Mesenteric fat pad (tissue), 1 donor: ENCODE measurements at places on chromosomes 5 and 9.

DNA sequence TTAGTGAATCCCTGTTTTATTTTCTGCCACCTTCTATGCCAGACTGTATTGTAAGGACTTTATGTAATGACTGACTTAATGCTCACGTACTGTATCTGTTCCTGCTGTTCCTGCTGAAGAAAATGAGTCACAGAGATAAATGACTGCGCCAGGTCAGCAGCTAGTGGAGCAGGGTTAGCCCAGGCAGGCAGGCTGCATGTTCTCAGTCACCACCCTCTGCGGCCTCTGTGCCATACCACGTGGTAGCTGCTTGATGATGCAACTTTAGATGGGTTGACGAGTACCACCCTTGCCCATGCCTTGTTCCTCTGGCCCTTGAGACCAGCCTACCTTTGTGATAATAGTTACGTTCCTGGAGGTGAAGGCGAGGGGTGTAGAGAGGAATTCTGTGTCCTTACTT, 161.9 kb downstream of the TRIO start:
- no peak for DNase-seq

GRCh38 chr9:105900123-105900522, 205.8 kb downstream of the TMEM38B start:
- no peak for DNase-seq

DNA sequence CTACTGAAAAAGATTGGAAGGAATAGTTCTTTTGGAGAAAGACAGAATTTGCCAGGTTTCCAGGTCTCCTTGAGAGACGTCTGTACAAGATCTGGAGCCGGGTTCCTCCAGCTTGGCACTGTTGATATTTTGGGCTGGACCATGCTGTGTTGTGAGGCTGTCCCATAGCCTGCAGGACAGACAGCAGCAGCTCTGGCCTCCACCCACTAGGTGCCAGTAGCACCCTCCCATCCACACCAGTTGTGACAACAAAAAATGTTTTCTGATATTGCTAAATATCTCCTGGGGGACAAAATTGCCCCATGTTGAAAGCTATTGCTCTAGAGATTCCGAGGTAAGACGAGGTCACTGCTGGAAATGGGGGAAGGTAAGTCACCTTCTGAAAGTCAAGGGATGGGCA, 287.7 kb upstream of the DAP start:
- DNase-seq = no peak

DNA sequence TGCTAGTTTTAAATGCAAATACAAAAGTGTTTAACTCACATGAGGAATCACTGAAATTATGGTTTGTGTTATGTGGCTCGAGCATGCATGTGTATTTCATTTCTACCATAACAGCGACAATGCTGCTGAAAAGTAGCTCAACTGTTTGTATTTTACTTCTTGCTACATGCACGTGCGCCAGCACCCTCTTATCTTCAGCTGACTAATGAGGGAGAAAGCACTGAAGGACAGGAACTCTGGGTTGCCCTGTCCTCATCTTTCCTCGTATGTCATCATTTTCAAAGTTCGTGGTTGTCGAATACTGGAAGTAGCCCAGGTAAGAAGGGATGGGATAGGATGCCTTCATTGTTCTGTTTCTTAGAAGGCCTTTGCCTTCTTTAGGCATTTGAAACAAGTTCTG, 120.3 kb downstream of the SYK start:
- DNase-seq = no peak

DNA sequence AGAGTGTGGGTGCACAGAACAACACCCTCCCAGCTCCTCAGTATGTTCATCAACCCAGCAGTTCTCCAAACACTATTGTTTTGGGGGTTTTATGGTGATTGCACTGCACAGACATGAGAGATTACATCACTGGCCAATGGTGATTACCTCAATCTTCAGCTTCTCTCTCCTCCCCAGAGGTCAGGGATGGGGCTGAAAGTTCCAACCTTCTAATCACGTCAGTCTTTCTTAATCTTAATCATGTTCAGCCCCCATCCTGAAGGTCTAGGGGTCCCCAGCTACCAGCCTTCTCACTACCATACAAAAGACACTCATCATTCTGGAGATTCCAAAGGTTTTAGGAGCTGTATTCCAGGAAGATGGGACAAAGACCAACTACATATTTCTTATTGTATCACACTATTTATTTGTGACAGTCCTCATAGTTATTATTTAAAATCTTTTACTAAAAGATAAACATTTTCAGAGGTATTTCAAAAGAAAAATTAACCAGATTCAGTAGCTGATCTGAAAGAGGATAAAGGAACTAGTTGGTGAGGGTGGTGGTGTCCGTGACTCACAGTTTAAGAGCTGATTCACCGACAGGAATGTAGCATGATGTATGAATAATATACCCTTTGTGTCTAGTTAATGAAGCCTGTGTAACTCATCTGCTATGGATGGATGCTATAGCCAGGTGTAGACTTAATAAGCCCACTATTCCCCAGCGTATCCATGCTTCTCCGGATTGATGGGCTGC, 35.6 kb downstream of the RASEF start:
- no peak for DNase-seq
